Posterior vena cava (tissue), 2 donors: ENCODE measurements at places on chromosomes 2 and 18.

DNA sequence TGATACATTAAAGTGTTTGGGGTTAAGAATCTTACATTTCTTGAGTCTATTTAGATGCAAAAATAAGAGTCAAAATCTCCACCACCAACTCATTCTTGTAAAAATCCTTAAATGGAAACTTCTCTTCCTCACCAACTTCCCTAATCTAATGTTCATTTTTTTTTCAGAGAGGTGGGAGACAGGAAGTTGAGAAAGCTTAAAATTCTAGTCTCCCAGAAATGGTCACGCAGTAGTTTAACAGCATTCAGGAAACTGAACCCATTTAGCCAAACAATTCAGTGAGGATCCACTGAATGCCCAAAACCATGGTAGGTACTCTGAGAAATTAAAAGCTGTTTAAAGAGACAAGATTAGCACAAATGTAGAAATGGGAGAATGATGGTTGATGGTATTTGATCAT, 69.0 kb downstream of the TXNL1 start:
- DNase-seq: no peak

DNA sequence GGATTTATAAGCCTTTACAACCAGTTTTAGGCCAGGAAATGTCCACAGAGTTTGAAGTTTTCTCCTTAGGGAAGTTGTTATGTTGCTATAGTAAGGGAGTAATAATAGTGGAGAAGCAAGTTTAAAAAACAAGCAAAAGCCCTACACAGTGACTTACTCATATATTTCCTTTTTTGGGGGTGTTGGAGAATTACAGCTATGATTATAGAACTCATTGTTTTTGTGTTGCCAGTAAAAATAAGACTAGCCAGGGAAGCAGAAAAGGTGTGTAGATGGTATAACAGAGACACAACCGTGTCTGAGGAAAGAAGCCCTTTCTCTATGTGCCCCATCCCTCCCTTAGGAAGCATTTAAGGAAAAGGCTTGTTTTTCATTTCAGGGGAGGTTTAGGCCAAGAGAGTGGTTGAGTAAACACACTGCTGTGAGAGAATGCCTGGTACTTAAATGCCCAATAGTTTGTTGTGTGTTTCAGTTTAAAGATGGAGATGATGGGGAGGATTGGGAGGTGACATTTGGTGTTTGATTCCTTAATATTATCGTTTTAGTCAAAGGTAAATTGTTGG, 2.3 kb downstream of the VAPA start:
- no peak for DNase-seq

DNA sequence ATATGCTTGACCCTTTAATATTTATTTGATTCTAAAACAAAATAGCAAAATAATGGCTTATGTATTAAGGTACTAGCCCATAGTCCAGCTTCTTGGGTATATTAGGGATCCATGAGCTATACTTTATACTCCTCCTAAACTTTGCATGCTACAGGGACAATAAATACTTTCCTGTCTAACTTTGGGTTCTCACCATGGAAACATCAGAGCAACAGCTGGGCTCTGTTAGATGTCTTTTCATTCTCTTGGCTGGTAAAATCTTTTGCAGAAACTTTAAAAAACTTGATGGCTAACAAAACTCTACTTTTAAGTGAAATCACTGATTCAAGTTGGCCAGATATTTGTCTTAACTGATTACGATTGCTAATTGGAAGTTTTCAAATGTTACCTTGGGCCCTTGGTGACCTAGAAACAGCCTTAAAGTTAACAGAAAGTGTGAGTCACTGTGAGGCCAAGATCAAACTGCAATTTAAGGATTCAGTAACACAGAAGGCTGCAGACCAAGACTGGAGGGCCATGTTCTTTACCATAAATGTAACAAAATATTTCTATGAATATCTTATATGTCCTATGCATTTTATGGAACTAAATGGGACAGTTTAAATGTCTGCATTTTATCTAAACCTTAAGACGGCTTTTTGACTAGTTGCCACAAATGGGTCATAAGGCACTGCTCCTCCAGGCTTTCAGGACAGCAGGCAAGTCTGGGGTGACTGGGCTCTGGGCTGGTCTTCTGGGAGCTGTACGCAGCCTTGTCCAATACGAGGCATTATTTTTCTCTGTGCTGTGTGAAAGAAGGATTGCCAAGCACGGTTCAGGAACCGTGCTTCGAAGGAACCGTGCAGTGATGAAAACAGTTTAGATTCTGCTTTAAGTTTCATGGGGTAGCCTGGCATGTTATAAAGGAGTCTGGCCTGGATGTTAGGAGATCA, 188.5 kb downstream of the TPGS2 start:
- no peak for DNase-seq

DNA sequence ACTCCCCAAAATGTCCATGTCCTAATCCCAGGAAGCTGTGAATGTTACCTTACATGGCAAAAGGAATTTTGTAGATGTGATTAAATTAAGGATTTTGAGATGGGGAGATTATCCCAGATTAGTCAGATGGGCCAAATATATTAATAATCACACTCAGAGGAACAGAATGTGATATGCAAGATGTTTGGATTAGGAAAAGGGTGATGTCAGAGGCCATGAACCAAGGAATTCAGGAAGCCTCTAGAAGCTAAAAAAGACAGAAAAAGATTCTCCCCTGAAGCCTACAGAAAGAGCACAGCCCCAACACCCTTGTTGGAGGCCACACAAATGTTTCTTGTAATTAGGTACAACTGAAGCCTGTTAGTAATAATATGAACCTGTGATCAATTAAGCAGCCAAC, 13.1 kb downstream of the TMEM131 start:
- no peak for DNase-seq
